ENCODE measurements at places on chromosomes 12 and 14.
A peak's percentile ranks its signal among the peaks of the same experiment; 100 is the strongest.

GRCh38 chr12:71870416-71870815 lies 30.9 kb downstream of the TBC1D15 start:
- no peak for DNase-seq

- no peak for DNase-seq
Observed at GRCh38 chr12:120649442-120650232, 9.2 kb downstream of the CABP1 start.

- DNase-seq, result no peak
Observed at GRCh38 chr12:24480766-24481449, 468.0 kb downstream of the BCAT1 start.

DNA sequence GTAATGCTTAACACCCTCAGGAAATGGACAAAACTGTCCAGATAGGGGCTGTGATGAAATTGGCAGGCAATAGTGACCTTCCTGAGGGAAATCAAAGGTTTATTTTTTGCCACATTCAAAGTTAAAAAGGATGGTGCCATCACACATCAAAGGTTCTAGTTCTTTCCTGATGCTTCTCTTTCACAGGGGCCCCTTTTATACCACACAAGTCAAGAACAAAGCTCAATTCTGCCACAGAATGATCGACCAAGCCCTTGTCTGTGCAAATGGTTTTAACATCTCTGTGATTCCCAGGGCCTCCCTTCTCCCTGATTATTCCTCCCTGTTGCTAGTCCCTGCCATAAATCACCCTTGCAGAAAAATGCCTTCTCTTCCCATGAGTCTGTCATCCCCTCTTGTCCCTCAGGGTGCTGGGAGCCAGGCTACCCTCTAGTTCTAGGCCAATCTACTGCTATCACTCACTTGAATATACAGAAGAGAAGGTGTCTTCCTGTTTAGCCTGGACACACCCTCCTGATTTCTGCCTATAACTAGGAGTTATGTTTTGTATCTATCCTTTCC lies 22.7 kb downstream of the SMCO2 start:
- DNase-seq, result no peak

GRCh38 chr12:18684430-18684829 lies 53.4 kb downstream of the PLCZ1 start:
- DNase-seq, result no peak

GRCh38 chr12:98343002-98343567 lies 172.3 kb upstream of the TMPO start:
- DNase-seq, result no peak

DNA sequence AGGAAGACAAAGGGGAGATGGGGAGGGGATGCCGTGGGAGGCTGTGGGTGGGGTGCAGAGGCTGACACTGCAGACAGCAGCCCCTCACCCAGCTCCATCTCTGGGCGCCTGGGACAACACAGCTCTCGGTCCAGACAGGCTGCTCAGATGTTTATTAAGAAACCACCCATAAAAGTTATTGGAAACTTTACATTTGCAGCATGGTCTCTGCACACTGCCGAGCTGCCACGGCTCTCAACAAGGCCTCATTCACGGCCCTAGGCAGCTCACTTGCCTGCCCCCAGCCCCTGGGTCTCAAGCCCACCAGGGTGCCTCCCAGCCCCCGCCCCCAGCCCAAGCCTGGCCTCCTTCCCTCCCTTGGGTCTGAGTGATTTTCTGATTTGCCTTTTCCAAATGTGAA lies 21.0 kb upstream of the COL2A1 start:
- no peak for DNase-seq

- no peak for DNase-seq
Observed at GRCh38 chr14:20873370-20874177, 17.6 kb upstream of the RNASE3 start.

- peak; percentile 62 for DNase-seq
Observed at GRCh38 chr12:11553871-11554533, 95.5 kb upstream of the ETV6 start.

- peak; percentile 98 for DNase-seq
Observed at GRCh38 chr14:81132468-81132867, 88.3 kb downstream of the GTF2A1 start.

DNA sequence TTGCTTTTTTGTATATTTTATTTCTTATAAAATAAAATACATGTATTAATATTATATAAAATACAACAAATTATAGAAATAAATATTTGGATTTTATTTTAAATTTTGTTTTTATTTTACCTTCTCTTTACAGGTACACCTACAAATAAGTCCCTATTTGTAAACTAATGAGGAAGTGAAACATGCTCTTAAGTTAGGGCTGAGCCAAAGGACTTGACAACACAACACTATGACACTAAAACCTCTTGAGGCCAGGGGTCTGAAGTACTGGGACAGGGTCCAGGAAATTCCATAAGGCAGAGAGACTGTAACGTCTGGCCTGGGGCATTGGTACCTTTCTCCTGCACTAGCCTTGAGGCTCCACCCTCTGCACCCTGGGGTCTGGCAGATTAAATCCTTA lies 293.2 kb downstream of the FOXN3 start:
- DNase-seq, result no peak

DNA sequence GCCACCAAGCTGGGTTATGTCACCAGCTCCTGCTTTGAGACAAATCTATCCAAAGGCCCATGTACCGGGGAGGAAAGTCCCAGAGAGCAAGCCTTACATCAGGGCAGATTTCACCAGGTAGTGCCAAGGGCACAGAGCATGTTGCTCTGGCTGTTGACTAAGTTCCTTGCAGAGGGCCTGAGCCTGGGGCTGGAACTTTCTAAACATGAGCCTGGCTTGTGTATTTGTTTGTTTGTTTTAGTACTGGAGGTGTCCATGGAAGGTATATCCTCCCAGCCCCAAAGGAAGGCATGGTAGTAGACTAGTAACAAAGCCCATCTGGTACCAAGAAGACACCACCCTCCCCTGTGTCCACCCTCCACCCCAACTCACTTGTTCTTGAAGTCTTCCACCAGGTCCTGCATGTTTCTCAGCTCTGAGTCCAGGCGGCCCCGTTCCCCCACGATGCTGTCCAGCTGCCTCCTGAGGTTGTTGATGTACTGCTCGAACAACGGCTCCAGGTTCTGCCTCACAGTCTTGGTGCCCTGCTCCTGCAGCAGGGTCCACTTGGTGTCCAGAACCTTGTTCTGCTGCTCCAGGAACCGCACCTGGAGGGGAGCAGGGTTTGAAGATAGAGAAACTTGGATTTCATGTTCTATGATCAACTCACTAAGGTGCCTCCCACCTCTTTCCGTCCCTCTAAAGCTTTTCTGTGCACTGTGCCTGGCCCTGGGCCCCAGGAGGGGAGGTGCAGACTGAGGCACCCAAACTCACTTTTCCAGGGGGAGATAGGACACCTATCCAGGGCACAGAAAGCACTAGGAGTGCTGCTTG lies 1.4 kb downstream of the KRT5 start:
- DNase-seq, result no peak

DNA sequence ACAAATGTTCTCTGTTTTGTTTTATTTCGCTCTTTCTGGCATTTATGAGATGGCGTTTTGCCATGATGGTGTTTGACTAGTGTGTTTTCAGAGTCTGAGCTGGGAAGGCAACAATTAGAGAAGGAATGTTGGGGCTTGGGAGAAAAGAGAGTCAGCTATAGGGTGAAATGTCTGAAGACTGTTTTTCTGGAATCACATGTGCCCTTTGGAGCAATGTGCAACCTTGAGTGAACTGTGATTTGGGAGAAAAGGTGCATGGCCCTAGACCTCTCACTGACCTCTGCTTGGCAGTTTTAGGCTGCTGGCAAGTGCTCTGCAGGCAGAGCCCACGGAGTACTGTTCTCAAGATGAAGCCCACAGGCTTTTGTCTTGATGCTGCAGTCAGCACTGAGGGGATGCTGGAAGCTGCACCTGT lies 379.9 kb upstream of the PDE3A start:
- no peak for DNase-seq

- DNase-seq, result no peak
Observed at GRCh38 chr14:63155511-63156185, 48.6 kb upstream of the RHOJ start.

DNA sequence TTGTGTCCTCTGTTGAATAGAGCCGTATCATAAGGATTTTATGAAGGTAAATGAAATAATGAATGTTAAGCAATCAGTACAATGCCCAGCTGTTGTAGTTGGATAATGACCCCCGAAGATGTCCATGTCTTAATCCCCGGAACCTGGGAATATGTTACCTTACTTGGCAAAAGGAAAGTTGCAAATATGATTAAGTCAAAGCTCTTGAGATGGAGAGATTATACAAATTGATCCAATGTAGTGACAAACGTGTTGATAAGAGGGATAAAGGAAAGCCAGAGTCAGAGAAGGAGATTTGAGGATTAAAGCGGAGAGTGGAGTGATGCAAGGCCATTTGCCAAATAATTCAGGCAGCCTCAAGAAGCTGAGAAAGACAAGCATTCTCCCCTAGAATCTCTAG lies 19.2 kb upstream of the MGAT4C start:
- no peak for DNase-seq

GRCh38 chr14:102370305-102370809 lies 7.6 kb downstream of the TECPR2 start:
- no peak for DNase-seq

- DNase-seq, result peak; percentile 27
Observed at GRCh38 chr12:116539905-116540482, 19.2 kb upstream of the MAP1LC3B2 start.

GRCh38 chr14:86938320-86938719 lies 1054.7 kb downstream of the GALC start:
- DNase-seq, result no peak

DNA sequence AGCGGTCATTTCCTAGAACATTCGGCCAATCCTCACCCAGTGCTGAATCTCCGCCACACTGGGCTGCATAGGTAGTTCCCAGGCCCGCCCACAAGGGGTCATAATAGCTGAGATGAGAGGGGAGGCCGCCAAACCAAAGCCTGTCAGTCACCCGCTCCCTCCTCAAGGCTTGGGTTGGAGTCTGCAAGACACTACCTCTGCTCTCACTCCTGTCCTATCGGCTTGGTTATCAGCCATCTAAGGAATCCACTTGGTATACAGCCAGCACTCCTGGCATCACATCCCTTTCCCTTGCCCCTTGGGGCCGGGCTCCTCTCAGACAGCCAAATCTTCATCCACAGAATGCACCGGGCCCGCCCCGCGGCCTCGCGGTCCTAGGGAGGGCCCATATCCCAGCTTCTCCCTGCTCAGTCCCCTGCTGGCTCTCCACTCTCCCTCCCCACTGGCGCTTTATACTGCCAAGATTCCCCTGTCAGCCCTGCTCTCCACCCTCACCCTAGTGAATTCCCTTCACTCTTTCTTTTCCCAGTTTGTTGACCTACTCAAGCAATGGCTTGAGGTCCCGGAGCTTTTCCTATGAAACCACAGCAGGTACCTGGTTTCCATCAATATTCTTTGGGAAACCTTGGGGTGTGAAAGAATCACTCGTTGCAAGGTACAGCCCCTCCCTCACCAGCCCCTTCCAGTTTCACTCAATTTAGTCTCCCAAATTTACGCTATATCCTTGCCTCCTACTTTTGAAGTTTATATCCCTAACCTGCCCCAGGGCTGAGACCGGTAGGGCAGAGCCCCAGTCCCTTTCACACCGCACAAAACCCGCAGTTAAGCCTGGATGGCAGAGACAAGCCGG lies 1.4 kb downstream of the IFFO1 start:
- DNase-seq, result no peak

- DNase-seq, result no peak
Observed at GRCh38 chr12:56145217-56145616, 7.2 kb upstream of the MYL6B start.

DNA sequence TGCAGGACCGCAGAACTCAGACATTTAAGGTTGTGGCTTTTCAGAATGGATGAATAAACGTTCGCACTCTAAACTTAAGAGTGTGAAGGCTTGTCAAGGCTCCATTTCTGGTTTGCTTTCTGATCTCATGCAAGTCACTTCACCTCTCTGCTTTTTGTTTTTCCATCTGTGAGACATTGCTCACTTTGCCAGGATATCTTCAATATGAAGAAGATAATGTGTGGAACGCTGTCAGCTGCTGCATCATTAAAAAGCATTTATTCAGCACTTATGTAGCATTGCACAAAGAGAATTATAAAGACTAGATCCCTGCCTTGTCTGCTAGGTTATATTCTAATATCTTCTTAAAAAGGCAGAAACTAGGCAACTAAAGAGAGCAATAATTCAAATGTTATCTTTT lies 172.2 kb downstream of the CACNA1C start:
- DNase-seq, result no peak

DNA sequence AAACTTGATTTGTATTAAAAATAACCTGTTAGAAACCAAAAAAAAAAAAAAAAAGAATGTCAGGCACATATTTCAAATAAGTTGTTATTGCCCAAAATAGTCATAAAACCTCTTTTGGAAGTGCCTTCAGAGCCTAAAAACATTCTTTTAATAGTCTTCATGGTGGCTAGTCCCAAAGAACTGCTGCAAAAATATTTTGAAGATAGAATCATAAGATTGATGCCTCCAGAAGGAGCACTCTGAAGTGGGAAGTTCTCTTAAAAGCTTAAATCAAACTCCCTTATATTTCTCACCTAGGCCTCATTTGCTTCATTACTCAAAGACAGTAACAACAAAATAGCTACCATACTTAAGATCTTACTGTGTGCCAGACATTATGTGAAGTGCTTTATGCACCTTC lies 27.2 kb upstream of the NT5DC3 start:
- no peak for DNase-seq

DNA sequence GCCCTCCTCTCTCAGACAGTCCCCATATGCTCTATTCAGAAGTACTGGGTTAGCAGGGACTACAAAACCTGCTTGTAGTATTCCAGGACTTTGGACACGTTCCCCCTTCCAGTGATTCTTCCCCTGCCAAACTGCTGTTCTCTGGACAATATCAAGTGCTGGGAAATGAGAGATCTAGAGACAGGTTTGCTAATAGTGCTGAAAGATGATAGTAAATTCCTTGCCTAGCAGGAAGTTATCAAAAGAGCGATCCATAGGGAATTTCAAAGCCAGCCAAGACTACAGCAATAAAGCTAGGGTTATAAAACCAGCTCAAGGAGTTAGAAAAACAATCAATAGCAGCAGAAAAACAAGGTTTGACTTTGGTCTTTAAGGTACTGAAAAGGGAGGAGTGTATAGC lies 15.2 kb downstream of the SLC7A8 start:
- no peak for DNase-seq

DNA sequence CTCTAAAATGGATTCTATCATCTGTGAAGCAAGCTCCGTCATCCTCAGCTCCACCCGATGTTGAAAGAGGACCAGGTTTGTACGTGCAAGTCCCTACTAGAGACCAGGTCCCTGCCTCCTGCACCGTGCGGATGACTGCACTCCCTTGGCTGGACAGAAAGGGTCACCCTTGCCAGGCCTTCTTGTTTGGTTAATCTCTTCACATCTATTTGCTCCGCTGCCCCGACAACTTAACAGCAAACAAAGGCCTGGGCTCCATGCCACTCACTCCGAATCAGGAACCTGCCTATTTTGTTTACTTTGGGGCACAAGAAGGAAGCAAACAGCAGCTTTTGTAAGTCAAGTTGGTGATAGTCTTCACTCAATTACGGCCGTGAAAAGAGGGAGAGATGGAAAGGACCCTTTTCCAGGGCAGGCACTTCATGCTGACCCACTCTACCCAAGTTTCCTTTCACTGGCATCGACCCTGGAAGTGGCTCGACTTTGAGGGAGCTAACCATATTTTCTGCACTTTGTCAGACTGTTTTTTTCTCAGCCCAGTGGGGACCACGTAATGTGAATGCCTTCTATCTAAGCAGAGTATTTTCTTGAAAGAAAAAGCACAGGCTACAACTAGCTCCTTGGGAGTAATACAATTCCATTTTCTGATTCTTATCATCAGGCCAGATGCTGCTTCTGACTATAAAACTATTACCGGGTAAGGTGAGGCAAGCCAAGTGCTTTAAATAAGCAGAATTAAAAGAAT lies 202.6 kb downstream of the FOXN3 start:
- DNase-seq, result peak; percentile 98

- no peak for DNase-seq
Observed at GRCh38 chr12:11730299-11731041, 81.0 kb downstream of the ETV6 start.

Measured in NCI-H1092 treated with DMSO at 0.1 percent for 48 hours (cell line).